ENCODE measurements at places on chromosomes 12 and 14. TPM values are rescaled to one million over a fixed set of nuclear protein-coding genes. Genes with fewer than 3 reads are reported as not detected.
A peak's percentile ranks its signal among the peaks of the same experiment; 100 is the strongest.

DNA sequence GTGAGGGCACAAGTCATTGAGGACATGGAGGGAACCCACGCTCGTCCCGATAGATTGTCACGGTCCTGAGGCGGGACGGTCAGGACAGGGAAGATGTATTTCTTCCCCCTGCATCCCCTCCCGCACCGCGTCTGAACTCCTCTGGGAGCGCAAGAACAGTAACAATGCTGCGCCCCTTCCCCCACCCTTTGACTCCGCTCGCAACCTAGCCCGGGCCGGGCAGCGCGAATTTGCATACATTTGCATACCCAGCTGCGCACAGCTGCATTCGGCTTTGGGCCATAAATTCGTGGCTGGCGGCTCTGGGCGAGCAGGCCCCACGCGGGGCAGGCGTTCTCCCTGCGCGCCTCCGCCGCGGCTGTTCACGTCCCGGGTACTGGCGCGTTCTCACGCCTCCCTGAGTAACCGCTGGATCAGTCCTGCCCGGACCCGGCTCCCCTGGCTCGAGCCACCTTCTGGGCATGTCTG is 29.0 kb upstream of the SMUG1 start:
- peaks cover 3% of the 10 kb centered on the region for H3K27me3 ChIP-seq
- H3K4me3 ChIP-seq = peak overlapping the region; percentile 36
- H3K4me1 ChIP-seq = peaks cover 31% of the 10 kb centered on the region
- no peak for DNase-seq
- no peaks in the 10 kb centered on the region for H3K36me3 ChIP-seq

- H3K36me3 ChIP-seq = peaks cover 3% of the 10 kb centered on the region
- H3K4me3 ChIP-seq = no peak overlapping the region
- H3K27me3 ChIP-seq = no peaks in the 10 kb centered on the region
- no peak for DNase-seq
- peaks cover 8% of the 10 kb centered on the region for H3K4me1 ChIP-seq
These were observed 89.4 kb downstream of the R3HDM2 start for GRCh38 chr12:57341275-57341990.

DNA sequence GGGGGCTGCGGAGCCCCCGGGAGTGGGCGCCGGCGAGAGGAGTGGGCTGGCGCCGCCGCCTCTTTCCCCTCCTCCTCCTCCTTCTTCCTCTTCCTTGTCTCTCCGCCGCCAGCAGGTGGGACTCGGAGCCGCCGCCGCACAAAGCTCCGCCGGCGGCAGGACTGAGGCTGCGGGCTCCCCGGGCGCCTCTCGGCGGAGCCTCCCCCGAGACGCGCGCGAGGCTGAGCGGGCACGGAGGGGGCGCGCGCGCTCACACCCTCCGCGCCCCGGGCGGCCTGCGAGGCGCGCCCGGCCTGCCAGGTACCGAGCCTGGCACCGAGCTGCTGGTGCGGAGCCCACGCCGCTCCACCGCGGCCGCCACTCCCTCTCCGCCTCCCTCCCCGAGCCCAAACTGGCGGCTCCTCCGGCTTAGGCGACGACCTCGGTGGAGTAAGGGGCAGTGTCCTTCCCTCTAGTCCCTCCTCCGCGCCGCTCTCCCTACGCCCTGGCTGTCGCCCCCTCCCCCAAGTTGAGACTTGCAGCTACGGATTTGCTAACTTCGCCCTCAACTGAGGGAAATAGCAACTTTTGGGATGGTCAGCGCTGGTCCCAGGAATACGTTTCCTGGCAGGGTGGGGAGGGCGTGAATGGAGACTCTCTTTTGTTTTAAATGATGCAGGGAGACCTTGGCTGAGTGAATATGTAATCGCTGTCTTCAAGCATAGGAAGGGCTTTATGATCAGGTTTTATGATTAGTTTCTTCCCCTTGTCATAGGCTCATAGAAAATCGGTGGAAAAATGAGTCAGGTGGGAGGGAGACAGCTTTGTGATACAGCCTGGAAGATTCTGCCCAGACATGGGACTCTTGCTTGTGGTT is 199.5 kb upstream of the CAND1 start:
- H3K27ac ChIP-seq = peak overlapping the region; percentile 89
- H3K4me1 ChIP-seq = peaks cover 23% of the 10 kb centered on the region
- peak overlapping the region; percentile 65 for H3K4me3 ChIP-seq
- no peaks in the 10 kb centered on the region for H3K36me3 ChIP-seq
- H3K27me3 ChIP-seq = peaks cover 11% of the 10 kb centered on the region
- no peak for DNase-seq

GRCh38 chr12:102917026-102917787 is at the start of gene PAH:
TSS of gene PAH (minus strand) at chr12:102917244. CDS start at chr12:102917130, 114 bp downstream.
- DNase-seq = no peak
- H3K27ac ChIP-seq = no peak within 1 kb of the TSS
- H3K4me1 ChIP-seq = peaks cover 9% of the 10 kb centered on the region
- H3K27me3 ChIP-seq = peaks cover 12% of the 10 kb centered on the region
- H3K4me3 ChIP-seq = peak within 1 kb of the TSS; percentile 46

GRCh38 chr12:10358131-10358530 is 31.7 kb downstream of the KLRK1 start:
- no peak overlapping the region for H3K4me3 ChIP-seq
- DNase-seq = no peak
- H3K4me1 ChIP-seq = peaks cover 12% of the 10 kb centered on the region
- H3K36me3 ChIP-seq = no peaks in the 10 kb centered on the region
- no peak overlapping the region for H3K27ac ChIP-seq

- H3K36me3 ChIP-seq = no peaks in the 10 kb centered on the region
- DNase-seq = no peak
- H3K4me3 ChIP-seq = no peak overlapping the region
These were observed 78.6 kb downstream of the IFNG-AS1 start for GRCh38 chr12:68067762-68068376.

GRCh38 chr12:57448669-57449068 is 6.4 kb upstream of the INHBE start:
- H3K4me1 ChIP-seq = no peaks in the 10 kb centered on the region
- H3K27ac ChIP-seq = no peak overlapping the region
- H3K36me3 ChIP-seq = no peaks in the 10 kb centered on the region
- no peak overlapping the region for H3K4me3 ChIP-seq
- H3K27me3 ChIP-seq = no peaks in the 10 kb centered on the region
- no peak for DNase-seq

GRCh38 chr14:103078420-103078749 is 5.6 kb upstream of the LBHD2 start:
- peaks cover 25% of the 10 kb centered on the region for H3K4me1 ChIP-seq
- no peak overlapping the region for H3K27ac ChIP-seq
- peaks cover 3% of the 10 kb centered on the region for H3K27me3 ChIP-seq

DNA sequence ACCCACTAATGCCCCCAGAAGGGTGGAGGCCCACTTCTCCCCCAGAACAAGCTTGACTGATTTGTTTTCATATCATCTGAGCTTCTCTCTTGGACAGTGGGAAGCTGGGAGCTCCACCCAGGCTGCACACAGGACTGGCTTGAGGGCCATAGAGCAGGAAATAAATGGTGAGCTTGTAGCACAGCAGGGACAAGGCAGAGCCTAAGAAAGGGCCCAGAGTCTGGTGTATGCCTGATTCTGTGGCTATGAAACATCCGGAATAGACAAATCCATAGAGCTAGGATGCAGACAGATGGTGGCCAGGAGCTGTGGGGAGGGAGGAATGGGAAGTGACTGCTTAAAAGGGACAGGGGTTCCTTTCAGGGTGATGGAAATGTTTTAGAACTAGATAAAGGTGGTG is 79.0 kb downstream of the ARL6IP4 start:
- no peaks in the 10 kb centered on the region for H3K27me3 ChIP-seq
- H3K4me1 ChIP-seq = peaks cover 40% of the 10 kb centered on the region
- no peaks in the 10 kb centered on the region for H3K36me3 ChIP-seq
- no peak overlapping the region for H3K4me3 ChIP-seq
- peak overlapping the region; percentile 41 for H3K27ac ChIP-seq
- no peak for DNase-seq

DNA sequence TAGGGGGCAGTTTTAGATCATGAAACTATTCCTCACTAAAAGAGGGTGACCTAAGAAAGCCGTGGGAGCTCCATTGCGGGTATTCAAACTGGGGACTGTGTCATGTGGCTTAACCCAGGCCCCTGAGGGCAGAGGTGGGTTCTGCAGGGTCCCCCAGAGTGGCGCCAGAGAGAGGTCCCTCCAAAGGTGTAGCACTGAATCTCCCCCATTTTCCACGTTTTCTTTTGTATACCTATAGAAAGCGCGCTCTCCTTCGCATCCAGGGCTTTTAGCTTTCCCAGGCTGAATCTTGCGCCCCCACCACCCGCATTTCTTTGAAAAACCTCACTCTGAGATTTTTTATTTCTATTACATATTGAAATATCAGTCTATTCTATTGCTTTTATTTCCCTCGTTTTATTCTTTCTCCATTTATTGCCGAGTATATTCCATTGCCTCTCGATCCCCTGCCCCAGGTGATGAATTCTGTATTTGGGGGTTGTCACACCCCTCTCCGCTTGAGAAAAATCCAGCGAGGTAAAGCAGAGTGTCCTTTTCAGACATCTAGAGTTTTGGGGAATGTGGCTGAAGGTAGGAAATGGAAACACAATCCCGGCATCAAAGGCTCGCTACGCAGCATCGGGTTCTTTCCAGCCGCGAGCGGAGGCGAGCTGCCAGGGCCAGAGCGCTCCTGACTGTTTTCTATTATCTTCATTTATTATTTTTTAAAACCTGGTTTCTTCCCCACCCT is 870 bp upstream of the HOXC13 start:
- H3K27me3 ChIP-seq = peaks cover 98% of the 10 kb centered on the region
- H3K36me3 ChIP-seq = no peaks in the 10 kb centered on the region
- DNase-seq = no peak
- peak overlapping the region; percentile 57 for H3K4me3 ChIP-seq

DNA sequence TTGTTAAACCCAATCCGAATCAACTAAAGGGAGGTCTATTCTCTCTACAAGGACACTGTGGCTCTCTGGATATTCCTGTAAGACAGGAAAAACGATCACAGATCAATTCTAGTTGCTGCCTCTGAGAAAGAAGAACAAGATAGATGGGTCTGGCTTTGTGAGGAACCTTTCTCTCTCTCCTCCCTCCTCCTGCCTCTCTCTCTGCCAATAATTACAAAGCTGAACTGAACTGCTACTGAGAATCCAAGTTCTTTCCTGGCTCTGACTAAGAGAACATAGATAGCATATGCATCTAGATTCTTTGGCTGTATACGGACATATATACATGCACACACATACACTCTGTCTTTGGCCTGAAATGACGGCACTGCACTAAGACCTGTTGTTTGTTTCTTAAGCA is 27.6 kb downstream of the ETV6 start:
- peaks cover 49% of the 10 kb centered on the region for H3K4me1 ChIP-seq
- no peaks in the 10 kb centered on the region for H3K36me3 ChIP-seq
- peak overlapping the region; percentile 4 for H3K27ac ChIP-seq
- no peak for DNase-seq

- H3K36me3 ChIP-seq = no peaks in the 10 kb centered on the region
- no peaks in the 10 kb centered on the region for H3K27me3 ChIP-seq
- no peak overlapping the region for H3K4me3 ChIP-seq
- peaks cover 46% of the 10 kb centered on the region for H3K4me1 ChIP-seq
These were observed 209.6 kb downstream of the NUAK1 start for GRCh38 chr12:105929192-105929591.

- no peak overlapping the region for H3K4me3 ChIP-seq
- H3K27ac ChIP-seq = no peak overlapping the region
- no peaks in the 10 kb centered on the region for H3K27me3 ChIP-seq
- DNase-seq = no peak
These were observed 199.0 kb upstream of the ATP2B1 start for GRCh38 chr12:89907659-89908058.

- no peak overlapping the region for H3K27ac ChIP-seq
- DNase-seq = no peak
- peaks cover under 1% of the 10 kb centered on the region for H3K4me1 ChIP-seq
- peak overlapping the region; percentile 8 for H3K4me3 ChIP-seq
These were observed 243.1 kb upstream of the PWP1 start for GRCh38 chr12:107442326-107442987.

- H3K36me3 ChIP-seq = no peaks in the 10 kb centered on the region
- no peak overlapping the region for H3K27ac ChIP-seq
- no peak for DNase-seq
- peaks cover 6% of the 10 kb centered on the region for H3K27me3 ChIP-seq
- H3K4me3 ChIP-seq = no peak overlapping the region
These were observed 192.8 kb downstream of the NTF3 start for GRCh38 chr12:5624486-5625272.

DNA sequence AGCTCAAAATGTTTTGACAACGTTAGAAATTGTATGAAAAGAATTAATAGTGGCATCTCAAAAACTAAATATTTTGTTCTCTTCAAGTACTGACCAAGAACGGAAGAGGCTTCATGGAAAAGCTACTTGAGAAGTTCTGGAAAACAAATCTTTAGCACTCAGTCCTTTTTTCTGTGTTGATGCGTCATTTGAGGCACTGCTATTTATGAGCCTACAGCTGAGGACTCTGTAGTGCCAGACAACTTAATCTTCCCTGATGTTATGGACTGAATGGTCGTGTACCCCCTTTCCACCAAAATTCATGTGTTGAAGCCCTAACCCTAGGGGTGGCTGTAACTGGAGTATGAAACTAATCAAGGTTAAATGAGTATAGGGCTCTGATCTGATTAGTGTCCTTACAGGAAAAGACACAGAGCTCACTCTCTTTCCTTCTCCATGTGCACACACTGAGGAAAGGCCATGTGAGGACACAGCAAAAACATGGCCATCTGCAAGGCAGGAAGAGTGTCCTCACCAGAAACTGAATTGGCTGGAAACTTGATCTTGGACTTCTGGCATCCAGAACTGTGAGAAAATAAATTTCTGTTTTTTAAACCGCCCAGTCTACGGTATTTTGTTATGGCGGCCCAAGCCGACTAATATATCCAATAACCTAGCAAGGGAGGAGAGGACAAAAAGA is 337.0 kb upstream of the CLEC14A start:
- no peaks in the 10 kb centered on the region for H3K4me1 ChIP-seq
- H3K36me3 ChIP-seq = no peaks in the 10 kb centered on the region
- H3K4me3 ChIP-seq = no peak overlapping the region
- no peak overlapping the region for H3K27ac ChIP-seq

DNA sequence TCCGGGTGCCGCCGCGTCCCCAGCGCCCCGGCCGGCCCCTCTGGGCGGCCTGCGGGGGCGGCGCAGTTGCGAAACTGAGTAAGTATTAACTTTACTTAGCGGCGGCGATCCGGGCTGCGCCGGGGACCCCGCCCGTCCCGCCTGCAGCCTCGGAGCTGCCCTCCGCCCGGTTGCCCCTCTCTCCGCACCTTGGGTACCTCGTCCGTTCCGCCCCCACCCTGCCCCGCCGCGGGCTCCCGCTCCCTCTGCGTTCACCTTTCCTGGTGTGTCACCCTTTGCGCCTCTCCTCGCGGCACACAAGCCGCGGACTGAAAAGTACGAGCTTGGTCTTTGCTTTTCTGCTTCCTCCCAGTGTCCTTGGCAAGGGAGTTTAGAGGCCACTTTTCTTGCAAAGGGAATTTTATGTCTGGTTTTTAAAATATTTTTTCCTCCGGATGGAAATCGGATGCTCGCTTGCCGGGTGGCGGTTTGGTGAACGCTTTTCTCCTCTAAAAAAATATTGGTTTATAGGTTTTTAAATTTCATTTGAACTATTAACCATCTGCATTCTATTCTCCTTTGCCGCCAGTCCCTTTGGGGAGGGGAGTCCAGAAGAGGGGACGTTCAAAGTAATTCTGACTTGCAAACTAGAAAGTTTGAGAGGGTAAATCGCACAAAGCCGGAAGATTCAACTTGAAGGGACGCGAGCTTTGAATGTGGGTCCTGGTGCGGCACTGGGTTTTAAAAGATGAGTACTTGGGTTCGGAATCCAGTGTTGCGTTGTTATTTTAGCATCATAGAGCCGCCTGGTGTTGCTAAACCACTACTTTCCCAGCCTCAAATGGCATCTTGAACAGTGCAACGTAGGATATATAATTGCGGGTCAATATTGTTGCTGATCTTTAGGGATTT is 834 bp downstream of the RASSF8 start:
- peak; percentile 77 for DNase-seq
- no peaks in the 10 kb centered on the region for H3K27me3 ChIP-seq
- no peaks in the 10 kb centered on the region for H3K36me3 ChIP-seq
- peak overlapping the region; percentile 94 for H3K27ac ChIP-seq
- H3K4me3 ChIP-seq = peak overlapping the region; percentile 82

TCP11L2 gene
- total RNA-seq = 64.7 TPM

KRT4 gene
- 0.34 TPM for total RNA-seq

MIP gene
- not detected for total RNA-seq

CD9 gene
- 548 TPM for total RNA-seq

KRT6C gene
- total RNA-seq = 14.8 TPM

Data from suprapubic skin (tissue), 4 donors.